ENCODE measurements at places on chromosomes 12 and 14. TPM values are rescaled to one million over a fixed set of nuclear protein-coding genes. Genes with fewer than 3 reads are reported as not detected.

DNA sequence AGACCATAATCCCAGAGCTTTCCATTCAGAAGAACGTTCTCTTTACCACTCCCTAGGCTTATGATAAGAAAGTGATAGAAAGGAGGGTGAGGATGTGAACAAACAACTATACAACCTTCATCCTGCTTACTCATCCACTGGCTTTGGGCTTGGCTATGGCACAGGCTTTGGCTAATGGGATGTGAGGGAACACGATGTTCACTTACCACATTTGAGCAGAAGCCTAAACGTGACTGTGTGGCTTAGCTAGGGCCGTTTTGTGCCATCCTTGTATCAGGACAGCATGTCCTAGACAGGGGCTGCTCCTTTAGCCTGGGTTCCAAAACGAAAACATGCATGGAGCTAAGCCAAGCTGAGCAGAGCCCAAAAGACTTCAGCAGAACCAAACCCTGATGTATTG is 118.6 kb upstream of the CCDC175 start:
- DNase-seq = no peak

DNA sequence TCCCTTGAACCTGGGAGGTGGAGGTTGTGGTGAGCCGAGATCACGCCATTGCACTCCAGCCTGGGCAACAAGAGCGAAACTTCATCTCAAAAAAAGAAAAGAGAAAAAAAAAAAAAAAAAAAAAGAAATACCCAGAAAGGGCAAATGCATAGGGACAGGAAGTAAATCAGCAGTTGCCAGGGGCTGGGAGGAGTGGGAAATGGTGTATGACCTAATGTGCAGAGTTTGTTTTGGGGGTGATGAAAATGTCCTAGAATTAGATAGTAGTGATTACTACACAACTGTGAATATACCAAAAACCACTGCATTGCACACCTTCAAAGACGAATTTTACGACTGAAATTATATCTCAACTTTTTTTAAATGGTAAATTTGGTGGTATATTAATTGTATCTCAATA is 20.4 kb downstream of the DUSP16 start:
- no peak for DNase-seq

The TBPL2 gene
- total RNA-seq = not detected

The ARPC3 gene
- total RNA-seq = 350 TPM

The RND1 gene
- total RNA-seq = not detected

DNA sequence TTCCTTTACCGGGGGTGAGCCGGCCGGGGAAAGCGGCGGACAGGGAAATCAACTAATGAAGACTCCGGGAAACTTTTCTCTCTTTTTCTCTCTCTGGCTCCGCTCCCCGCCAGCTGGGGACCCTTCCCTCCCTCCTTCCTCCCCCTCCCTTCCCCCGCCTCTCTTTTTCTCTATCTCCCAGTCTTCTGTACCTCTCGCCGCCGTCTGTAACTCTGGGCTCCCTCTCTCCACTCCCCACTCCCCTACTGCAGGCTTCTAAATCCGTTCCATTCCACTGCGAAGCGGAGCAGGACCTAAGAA is 6.9 kb upstream of the HOXC11 start:
- DNase-seq = no peak

The HIF1A gene
- 162 TPM for total RNA-seq

- DNase-seq = no peak
Measured at GRCh38 chr12:38761636-38762342, 143.6 kb downstream of the CPNE8 start.

- no peak for DNase-seq
Measured at GRCh38 chr14:44798386-44799242, 163.1 kb downstream of the KLHL28 start.
